Activated T-helper 1 cell treated with anti-CD3 and anti-CD28 coated beads, Interleukin-2, amount 50 U/mL, for 16 hours (primary cell): ENCODE measurements at places on chromosomes 6 and 20.

DNA sequence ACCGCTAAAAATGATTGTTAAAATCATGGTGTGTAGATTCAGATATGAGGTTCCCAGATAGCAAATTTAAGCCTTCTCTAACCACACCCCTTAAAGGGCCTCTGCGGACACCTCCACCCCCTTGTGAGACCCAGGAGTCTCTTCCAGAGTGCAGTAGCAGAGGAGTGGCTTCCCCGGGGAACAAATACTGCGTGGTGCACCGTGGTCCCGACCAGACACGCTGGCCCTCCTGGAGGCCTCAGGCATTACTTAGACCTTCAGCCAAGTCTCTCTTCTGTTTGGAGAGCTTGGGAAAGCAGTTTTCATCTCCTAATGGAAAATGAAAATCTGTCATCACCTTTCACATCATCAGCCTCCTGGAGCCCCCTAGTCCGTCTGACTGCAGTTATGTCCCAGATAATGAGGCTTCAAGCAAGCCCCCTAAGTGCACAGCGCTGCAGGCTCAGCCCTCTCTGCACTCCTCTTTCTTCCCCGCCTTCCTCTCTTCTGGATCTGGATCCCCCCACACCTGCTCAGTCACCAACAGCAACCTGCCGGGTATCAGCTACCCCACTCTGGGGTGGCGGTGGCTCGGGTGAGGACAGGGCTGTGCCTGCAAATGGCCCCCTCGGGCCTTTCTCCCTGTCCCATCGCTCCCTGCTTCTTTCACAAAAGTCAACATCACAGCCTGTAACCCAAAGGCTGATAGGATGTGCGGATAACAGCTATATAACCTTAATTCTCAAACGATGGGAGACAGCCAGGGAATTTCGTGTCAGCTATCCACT is 58.8 kb upstream of the TAGAP start:
- no peak for DNase-seq

DNA sequence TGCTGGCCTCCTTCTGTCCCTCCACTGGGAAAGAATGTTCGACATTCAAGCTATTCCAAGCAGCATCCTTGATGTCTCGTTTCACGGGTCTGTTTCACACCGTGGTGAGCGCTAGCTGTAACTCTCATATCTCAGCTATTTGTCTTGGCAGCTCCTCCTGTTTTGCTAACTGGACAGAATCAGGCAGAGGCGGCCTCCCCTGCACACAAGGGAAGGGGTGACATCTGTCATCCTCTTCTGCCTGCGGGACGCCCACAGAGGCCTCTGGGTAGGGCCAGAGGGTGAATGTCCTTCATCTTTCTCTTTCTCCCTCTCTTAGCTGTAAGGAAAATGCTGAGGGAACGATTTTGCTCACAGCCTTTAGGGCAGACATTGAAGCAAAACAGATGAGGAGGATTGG is 232.8 kb upstream of the GMDS start:
- no peak for DNase-seq

DNA sequence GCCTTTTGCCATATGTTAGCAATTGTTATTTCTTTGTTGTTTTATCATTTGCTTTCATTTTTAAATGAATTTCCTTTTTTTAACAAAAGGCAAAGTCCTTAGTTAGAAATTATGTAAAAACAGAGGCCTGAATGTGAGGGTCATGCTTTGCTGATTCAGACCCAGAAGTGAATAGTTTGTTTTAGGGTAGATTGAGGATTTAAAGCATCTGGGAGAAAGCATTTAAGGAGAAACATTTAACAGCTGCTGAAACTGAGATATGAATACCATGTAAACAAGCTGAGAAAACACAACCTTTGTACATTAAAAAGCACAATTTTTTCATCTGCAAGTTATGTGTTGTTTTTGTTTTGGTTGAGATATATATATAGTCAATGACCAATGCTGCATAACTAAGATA is 8.0 kb downstream of the HTR1B start:
- DNase-seq: no peak

DNA sequence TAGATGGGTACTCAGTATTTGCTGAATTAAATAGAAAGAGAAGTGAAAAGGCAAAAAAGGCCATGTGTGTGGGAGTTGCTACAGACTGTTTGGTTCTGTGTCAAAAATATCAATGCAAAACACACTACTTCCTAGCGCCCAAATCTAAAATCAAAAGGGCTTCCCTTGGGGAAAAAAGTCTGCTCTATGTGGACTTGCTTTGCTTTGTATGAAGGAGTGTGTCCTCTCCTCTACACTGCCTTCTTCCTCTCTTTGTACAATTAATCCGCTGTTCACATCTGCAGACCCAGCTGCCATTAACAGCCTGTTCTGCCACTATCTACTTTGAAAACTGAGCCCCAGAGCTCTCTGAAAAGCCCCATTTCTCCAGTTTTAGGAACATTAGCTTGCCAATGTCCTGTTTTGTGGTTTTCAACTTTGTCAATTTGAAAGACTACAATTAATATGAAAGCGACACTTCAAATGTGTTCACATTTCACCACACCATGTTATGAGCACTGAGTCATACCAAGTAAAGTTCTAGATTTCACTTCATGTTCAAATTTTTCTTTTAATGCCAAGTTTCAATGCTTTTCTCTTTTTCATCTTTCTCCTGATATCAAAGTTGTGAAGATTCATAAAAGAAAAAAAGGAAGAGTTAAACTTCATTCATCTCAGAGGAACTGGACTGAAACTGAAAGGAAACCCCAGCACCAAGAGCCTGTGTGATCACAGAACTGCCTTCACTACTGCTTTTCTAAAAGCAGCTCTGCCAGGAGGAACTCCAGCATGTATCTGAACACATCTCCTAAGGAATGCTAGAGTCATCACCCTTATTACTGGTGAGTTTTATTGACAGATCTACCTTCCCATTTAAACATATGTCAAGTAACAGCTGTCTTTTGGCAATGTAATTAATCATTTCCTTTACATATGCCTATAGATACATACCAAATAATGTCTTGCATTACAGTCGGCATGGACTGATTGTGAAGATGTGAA is 102.6 kb downstream of the KIF13A start:
- DNase-seq: no peak

DNA sequence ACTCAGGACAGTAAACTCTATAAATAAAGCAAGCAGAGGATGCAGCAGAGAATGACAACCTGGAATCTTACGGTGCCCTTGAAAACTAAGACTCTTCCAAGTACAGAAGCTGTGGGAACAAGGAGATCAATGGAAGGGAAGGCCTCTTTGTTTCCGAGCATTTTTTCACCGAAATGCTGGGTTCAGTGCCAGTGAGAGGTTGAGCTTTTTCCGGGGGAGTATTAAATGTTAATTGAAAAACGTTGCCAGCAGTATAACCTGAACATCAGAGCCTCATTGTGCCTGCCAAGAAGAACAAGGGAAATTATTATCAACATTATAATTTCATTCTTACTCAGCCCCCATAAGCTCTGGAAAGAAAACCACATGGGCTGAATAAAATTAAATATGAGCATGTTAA is 17.5 kb downstream of the OPRM1 start:
- DNase-seq: no peak

- no peak for DNase-seq
Observed at GRCh38 chr6:259901-260508, 32.3 kb upstream of the DUSP22 start.

GRCh38 chr20:58703765-58704371 is 11.3 kb downstream of the NPEPL1 start:
- DNase-seq: no peak

- no peak for DNase-seq
Observed at GRCh38 chr6:161355696-161356095, 81.8 kb upstream of the AGPAT4 start.

DNA sequence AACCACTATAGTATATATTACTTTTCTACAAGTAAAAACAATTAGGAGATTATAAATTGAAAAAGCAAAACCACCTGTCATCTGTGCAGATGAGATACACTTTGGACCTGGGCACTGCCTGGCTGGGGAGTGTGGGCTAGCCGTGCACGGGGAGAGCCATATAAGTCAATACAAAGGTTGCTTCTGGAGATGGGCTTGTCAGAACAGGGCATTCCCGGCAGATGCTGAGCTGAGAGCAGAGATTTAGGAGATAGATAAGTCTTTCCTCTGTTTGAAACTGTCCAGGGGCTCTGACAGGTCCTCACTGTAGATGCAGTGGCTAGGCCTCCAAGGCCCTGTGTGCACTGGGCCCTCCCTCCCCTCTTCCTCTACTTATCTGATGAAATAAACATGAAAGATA is 34.5 kb downstream of the CD164 start:
- no peak for DNase-seq

- DNase-seq: no peak
Observed at GRCh38 chr20:51586005-51586440, 43.5 kb upstream of the NFATC2 start.

- DNase-seq: no peak
Observed at GRCh38 chr6:164097551-164098398, 683.3 kb downstream of the QKI start.

DNA sequence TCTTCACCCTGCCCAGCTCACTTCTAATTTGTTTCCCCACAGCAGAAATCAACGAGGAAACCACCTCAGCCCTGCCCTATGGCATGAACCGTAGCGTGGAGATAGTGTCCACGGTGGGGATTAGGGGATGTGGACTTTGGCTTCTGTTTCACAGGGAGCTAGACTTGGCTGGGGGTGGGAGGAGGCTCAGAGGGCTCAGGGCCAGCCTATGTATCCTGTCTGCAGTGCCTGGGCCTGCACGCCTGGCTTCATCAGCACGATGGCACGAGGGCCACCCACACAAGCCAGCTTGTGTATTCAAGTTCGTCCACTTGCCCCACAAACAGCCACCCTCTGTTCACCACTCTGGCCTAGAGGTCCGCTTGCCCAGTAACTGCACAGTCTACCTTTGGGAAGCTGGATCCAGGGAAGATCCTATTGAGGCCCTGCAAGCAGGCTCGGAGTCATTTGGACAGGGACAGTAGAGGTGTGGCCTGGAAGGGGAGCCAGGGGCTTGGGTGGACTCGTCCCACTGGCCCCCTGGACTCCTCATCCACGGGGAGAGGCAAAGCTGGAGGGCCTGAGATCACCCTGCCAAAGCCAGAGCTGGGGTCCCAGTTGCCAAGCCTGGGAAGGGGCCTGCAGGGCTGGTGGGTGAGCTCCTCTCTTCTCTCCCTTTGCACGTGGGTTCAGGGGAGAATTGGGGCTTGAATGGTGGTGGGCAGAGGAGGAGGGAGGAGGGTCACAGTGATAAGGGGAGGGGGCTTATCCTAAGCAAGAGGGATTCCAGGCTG is 38.0 kb upstream of the FAM83D start:
- no peak for DNase-seq

DNA sequence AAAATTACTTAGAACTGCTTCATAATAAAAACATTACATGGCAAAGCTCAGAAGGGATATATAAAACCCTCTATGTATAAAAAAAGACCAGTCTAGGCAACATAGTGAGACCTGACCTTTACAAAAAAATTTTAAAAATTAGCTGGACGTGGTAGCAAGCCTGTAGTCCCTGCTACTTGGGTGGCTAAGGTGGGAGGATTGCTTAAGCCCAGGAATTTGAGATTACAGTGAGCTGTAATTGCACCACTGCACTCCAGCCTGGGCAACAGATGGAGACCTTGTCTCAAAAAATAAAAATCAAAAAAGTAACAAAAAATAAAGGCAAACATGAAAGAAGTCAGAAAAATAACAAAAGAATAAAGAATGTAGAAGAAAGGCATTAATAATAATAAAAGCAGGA is 21.5 kb upstream of the TPD52L1 start:
- no peak for DNase-seq

DNA sequence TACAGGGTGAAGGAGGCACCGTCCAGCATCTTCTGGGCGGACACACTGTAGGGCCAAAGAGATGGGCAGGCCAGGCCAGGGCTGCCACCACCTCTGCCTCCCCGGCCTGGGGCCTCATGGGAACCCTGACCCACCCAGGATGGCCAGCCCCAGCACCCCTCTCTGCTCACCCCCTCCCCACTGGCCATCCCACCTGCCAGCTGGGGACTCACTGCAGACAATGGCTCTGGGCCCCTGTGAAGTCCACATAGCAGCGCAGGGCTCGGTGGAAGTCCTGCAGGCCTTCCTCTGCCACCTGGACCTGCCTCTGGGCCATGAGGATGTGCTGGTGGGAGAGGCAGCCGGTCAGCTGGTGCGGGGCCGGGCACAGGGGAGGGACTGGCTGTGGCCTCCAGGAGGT is 3.6 kb upstream of the C20orf144 start:
- DNase-seq: no peak

GRCh38 chr6:130847001-130847910 is 20.1 kb downstream of the SMLR1 start:
- no peak for DNase-seq

DNA sequence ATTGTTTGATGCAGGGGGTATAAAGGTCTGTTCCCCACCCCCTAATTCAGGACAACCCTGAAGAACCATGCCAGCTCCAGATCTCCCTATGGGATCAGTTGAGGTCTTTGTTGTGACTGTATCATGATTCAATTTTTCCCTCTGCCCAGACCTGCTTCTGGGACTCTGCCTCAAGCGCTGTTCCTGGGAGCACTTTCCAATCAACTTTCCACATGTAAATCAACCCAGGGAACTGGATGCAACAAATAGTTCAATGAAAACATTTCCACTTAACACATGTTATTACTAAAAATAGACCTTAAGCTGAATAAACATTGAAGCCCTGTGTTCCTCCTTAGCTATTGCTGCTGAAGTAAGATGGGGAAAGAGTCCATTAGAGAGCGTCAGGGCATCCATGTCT is 139.5 kb downstream of the C6orf58 start:
- DNase-seq: no peak

DNA sequence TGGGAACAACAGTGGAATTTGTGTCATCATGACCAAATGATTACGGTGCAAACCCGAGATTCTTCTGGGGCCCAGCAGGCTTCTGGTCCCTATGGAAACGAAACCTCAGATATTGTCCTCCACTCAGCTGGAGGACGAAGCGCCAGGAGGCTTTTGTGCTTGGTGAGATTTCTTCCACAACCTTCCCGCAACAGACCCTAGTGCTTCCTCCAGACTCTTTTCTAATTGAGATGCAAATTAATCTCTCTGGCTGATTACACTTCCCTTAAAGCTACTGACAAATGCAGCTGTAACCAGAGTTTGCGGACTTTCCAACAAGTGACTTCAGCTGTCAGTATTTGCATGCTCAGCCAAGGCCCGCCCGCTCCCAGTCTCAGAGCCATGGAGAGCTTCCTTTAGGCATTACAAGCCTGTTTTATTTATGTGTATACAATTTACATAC is 96.0 kb downstream of the INSM1 start:
- DNase-seq: no peak

DNA sequence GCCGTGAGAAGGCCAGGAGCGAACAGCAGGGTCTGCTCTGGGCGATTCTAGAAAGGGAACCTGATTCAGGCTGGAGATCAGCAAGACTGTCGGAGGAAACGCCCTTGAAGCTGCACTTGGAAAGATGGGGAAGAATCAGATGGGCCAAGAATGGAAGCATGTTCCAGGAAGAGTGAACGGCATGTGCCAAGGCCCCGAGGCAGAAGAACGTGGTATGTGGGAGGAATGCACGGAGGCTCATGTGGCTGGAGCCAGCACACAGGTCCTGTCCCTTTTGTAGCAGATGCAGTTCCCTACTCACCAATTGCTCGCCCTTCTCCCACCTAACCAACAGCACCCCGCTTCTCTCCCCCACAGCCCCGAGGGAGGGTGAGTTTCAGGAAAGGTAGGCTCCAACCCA is 180.6 kb downstream of the TFAP2C start:
- no peak for DNase-seq

GRCh38 chr6:15588971-15589634 is 73.7 kb downstream of the DTNBP1 start:
- DNase-seq: no peak
